NCI-H1048 (cell line): ENCODE measurements at places on chromosomes 11 and 22.

DNA sequence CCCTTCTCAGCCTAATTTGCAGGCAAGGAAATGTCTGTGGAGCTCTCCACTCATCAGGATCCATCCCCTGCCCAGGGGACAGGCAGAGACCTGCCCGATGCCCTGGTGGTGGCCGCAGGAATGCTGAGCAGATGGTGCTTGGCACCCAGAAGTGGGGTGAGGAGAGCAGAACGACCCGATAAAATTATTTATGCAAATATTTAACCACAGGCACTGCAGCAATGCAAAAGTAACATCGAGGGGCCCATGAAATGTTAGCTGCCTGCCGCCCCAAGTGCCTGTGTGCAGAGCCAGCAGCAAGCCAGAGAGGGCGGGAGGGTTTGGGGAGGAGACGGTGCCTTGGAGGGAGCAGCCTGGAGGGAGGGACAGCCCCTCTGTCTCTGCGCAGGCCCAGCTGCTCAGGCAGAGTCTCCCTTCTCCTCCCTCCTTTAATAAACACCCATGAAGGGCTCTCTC, 205.5 kb downstream of the CTTN start:
- DNase-seq, result peak; percentile 49

DNA sequence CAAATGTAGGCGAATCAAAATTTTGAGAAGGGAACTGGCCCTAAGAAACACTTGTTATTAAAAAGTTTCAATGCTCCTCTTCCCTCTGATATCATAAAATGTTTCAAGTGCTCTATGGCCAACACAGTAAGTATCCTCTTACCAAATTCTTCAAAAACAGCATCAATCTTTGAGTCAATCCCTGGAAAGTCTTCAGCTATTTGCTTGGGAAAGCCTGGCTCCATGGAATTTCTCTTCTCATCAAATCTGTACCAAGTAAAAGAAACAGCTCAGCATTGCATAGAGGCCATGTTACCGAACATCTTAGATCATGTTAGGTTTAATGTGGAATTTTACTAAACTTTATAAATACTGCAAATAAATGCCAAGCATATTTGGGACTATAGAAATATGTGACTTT, 6.3 kb downstream of the MMP3 start:
- DNase-seq, result no peak

DNA sequence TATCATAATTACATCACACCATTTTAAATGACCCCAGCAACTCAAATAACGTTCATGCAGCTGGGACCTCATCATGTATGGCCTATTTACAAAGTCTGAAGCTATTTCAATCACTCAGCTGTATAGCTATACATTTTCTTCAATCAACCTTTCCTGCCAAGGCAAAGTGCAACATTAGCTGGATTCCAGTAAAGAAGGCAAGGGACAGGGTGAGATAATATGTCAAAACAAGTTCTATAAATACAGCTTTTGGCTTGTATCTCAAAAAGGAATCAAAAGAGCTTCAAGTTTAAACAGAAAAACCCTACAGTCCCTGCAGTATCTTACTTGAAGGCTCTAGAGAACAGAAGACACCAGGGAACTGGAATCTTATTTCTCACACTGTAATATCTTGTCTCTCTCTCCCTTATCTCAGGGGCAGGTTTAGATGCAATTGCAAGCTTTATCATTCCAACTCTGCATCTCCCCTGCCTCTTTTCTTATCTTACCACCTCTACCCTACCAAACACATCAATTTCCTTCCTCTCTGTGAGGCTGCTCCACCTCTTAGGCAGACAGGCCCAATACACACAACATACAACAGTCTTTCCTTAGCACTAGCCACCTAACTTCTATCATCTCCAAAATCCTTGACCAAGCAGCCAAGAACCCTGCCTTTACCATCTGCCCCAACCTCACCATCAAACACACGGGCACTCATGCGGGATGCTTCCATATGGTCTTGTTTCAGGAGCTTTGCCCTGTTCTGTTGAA, 34.5 kb downstream of the CELF1 start:
- DNase-seq, result no peak

DNA sequence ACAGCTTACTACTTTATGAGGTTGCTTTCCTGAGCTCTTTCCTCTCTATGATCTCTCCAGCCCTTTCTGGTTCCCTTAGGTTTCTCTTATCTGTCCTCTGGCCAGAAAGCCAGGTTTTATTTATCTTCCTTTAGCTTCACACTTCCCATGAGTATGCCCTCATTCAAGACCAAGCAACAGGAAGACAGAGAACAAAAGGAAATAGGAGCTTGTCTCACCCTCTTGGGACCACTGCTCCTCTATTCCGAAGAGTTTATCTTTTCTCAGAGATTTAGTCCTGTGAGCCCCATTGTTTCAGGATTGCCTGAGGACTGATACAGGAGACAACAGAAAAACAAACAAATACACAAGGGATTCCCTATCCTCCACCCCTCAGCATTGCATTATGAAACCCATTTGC, 62.4 kb upstream of the CCDC179 start:
- DNase-seq, result no peak

DNA sequence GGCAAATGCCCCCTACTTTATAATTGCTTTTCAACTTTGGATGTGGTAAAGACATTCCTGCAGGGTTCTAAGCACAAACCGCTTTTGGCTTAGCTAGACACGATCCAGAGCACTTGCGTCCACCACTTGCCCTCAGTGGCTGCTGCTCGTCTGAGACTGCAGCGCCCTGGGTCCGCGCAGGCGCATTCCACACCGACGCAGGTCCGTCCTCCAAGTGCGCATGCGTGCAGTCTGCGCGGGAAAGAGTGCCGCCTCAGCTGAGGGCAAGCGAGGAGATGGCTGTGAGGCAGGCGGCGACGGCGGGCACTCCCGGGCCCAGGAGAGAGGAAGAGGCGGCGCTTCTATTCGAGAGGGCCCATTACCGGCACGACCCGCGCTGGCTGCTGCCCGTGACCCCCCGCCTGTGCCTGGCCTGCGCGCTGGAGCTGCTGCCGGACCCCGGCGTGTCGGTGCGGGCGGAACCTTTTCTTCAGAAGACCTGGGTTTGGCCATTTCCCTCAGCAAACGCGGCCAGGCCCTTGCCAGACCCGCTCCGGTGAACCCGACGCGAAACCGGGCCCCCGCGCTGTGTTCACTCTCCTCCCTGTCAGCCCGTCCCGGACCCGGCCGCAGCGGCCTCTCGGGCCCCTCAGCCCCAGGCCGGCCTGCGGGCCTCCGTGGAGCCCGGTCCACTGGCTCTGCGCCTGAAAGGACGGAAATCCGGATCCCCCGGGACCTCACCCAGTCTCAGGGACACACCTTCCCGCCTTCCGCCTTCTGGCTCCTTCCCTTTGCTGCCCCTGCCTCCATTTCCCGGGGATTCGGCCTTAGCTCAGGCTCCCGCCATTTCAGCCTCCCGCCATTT, at the start of gene MEI1:
TSS of gene MEI1 (plus strand) at position 240 of the 844 bp plus-strand sequence. CDS start at position 276, 36 bp downstream.
- no peak for DNase-seq

- DNase-seq, result no peak
Observed at GRCh38 chr11:27871056-27871455, 170.8 kb upstream of the BDNF start.
